ENCODE measurements at places on chromosomes 2 and 18.
A peak's percentile ranks its signal among the peaks of the same experiment; 100 is the strongest.

GRCh38 chr2:166154685-166155338, 27.0 kb upstream of the SCN1A start:
- DNase-seq = no peak

DNA sequence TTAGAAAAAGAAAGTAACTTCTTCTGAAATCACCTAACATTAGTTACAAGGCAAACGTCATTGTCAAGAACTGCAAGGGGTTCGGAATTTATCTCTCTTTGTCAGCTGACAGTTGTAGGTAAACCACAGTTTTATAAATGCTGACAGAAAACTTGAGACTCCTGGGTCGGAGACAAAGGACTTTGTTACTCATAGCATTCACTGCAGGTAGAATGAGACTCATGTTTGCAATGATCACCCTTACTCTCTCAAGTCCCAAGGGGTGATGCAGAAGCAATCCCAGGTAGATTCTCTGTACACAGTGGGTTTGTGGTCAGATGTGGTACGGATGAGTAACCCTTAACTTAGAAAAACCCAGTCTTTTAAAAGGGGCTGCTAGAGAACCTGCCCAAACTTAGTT, 757.8 kb downstream of the TRIB2 start:
- no peak for DNase-seq

DNA sequence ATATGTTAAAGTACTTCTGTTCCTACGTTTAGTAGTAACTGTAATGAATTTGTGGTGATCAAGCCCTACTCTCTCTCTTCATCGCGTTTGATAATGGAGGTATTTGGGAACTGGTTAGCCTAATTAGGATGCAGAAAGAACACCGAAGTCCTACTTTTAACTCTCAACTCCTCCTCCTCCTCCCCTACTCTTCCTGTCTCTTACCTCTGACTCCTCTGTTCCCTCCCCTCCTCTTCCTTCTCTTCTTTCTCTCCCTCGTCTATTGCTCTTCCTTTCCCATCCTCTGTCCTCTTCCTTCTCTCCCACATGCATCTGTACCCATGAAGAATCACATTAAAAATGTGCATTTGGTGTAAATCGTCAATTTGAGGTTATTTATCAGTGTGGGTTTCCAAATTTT, 57.8 kb downstream of the RMDN2 start:
- DNase-seq = no peak

- no peak for DNase-seq
These were observed 494.8 kb upstream of the KLHL29 start for GRCh38 chr2:22890132-22890531.

- DNase-seq = no peak
These were observed 159.0 kb downstream of the NUP35 start for GRCh38 chr2:183283209-183283608.

- DNase-seq = no peak
These were observed 5.0 kb downstream of the CAB39 start for GRCh38 chr2:230717600-230717999.

DNA sequence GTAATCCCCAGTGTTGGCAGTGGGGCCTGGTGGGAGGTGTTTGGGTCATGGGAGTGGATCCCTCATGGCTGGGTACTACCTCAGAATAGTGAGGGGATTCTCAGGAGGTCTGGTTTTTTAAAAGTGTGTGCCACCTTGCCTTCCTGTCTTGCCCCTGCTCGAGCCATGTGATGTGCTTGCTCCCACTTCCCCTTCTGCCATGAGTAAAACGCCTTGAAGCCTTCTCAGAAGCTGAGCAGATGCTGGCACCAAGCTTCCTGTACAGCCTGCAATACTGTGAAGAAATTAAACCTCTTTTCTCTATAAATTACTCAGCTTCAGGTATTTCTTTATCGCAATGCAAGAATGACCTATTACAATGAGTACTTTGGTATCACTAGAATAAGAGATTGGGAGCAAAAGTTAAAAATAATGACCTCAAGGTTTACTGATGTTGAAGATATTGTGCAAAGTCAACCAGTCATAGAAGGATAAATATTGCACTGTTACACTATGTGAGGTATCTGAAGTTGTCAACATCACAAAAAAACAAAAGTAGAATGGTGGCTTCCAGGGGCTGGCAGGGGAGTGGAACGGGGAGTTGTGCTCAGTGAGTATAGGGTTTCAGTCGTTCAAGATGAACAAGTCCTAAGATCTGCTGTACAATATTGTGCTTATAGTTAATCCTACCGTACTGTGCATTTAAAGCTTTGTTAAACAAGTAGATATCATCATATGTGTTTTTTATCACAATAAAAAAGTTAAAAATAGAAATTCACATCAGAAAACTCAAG, 938.3 kb upstream of the CNTNAP5 start:
- no peak for DNase-seq

DNA sequence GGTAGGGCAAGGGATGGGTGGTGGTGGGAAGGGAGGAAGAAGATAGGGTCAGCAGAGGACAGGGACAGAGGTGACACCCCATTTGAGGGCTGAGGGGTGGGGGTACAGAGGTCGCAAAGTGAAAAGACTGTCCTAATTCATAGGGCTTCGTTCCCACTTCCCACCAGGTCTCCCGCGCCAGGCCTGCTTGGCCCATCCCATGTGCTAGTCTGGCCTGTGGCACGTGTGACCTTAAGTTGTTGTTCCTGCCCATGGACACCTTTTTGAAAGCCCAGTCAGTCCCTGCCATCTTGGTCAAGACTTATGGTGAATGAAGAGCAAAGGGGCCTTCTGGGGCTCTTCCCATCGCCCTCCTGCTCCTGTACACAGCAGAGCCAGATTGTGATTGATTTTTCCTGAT, 46.2 kb downstream of the TGOLN2 start:
- DNase-seq = no peak

DNA sequence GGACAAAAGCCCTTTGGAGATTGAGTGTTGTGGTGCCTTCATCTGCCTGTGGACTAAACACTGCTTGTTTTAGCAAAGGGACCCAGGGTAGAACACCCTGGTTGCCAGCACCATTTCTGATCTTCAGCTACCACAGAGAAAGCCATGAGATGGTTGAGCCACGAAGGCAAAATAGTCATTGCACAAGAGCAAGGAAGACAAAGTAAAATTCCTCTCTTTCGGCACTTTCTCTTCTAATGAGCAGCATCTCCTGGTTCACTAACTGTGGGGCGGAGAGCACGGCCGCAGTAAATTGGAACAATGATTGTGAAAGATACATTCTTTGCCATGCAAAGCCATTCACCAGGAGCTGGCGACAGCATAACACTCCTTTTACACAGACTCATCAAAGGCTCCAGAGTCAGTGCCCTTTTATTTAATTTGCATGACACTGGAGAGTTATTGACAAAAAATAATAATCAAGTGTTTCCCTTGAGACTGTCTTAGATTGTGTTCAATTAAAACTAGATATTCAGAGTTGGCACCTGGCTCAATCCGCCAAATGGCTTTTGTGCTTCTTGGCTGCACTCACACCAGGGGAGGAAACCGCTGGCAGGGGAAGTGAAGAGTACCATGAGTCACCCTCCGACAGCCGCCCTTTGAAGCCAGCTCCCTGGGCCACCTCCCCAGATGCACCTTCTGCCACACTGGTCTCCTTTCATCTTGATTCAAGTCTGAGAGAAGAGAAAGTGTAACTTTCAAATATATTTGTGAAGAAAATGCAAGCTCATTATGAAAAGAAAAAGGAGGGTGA, 100.5 kb upstream of the MEIS1 start:
- DNase-seq = no peak

DNA sequence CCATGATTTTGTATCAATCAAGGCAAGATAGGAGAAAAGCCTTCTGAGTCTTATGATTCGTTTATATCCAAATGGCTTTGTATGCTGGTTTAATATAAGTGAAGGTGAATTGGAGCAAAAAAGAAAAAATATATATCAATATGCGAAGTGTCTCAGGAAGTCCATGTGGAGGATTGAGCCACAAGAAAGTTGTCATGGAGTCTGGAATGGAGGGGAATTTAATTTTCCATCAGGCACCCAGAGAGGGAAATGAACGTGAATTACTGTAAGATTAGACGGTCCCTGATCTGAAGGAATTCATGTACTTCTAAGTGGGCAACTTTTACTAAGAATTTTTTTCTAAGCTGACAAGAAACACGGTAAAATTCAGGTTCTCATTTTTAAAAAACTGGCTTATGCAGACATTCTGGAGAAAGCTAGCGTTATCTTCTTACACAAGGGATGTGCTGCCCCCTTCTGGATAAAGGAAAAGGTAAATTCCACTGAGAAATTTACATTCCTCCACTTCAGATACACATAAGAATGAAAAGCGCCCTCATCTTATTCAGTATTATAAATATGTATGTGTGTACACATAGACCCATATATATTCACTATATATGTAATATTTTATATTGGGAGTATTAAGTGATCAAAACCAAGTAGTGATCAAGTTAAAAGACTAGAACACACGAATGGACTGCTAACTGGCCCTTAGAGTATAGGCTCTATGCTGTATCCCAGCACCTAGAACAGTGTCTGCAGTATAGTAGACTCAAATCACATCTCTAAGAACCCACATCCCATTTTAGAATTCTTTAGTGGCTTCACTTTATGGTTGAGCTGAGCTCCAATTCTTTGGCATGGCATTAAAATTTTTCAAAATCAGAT, 289.0 kb upstream of the TFPI start:
- no peak for DNase-seq

- DNase-seq = no peak
These were observed 155.5 kb downstream of the TGIF1 start for GRCh38 chr18:3605486-3605952.

GRCh38 chr2:96409820-96410164, 74.2 kb downstream of the NCAPH start:
- DNase-seq = no peak

GRCh38 chr2:555164-555922, 121.9 kb downstream of the TMEM18 start:
- no peak for DNase-seq

DNA sequence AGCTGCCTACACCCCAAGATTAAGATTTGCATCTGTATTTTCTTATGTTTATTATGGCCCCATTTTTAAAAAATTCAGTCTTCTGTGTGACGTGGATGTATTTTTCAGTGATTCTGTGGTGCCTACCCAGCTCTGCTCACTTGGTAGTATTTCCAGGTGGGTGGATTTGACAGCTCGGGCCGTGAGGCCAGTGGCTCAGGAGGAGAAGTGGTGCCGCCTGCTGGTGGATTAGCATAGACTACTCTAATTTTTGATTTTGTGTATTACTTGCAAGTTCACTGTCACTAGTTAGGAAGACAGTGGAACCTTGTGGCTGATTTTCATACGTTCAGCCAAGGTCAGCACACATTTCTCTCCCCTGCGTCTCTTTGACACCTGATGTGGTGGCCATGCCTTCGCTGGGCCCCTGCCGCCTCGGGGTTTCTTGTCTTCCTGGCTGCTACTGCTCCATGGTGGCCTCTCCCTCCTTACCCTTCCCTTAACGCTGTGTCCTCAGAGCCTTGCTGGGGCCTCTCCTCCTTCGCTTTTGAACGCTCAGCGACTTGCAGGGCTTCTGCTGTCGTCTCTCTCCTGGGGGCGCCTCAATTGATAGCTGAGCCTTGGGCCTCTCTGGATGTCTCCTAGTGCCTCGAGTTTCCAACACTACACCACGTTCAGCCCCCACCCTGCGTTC, 89.4 kb downstream of the DGKD start:
- peak; percentile 75 for DNase-seq

DNA sequence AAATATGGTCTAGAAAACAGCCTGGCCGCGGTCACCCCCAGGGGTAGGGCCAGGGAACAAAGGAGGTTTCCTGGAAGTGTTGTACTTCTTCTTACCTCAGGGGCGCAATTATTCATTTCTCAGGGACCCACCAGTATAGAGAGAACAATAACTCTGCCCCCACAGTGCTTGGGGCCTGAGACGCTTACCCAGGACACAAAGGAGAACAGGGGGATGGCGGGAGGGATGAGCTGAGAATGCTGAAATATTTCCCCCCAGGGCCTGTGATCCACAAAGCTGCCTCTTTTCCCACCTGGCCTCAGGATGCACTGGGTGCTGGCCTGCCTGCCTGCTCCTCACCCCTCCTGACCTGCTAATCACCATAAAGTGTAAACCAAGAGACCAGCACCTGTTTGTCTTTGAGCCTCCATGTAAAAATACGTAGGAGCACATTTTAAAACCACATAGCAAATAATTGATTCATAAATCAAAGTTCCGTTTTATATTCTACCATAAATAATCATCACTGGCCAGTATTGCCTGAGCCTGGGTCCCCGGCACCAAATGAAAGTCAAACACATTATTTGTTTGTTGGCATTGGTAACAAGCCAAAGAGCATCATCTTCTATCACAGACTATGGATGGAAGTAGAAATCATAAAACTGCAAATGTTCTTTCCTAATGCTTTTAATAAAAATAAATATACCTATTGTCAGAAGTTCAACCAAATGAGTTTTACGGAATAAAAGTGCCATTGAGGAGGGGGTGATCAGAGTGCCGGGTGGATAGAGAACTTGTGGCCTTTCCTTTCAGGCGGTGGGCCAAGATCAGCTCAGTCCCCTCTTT, 67.3 kb upstream of the RMDN2 start:
- DNase-seq = no peak

- no peak for DNase-seq
These were observed 78.9 kb upstream of the STON1 start for GRCh38 chr2:48450936-48451602.

- no peak for DNase-seq
These were observed 19.1 kb downstream of the TRAK2 start for GRCh38 chr2:201432038-201432620.

GRCh38 chr2:231701456-231702373, 6.6 kb upstream of the PTMA start:
- no peak for DNase-seq

DNA sequence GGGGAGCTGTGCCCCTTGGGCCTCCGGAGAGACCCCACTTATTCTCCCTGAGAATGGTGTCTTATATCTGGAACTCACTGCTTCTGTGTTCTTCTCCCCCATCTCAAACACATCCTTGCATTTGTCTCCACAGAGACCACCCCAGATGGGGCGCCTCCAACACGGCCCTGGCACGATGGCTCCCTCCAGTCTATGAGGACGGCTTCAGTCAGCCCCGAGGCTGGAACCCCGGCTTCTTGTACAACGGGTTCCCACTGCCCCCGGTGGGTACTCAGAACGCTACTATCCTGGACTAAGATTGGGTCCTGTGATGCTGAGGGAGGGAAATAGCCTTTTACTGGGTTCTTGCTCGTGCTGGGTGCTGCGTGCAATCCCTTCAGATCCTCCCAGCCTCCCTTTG, 40.3 kb downstream of the TPO start:
- DNase-seq = no peak

DNA sequence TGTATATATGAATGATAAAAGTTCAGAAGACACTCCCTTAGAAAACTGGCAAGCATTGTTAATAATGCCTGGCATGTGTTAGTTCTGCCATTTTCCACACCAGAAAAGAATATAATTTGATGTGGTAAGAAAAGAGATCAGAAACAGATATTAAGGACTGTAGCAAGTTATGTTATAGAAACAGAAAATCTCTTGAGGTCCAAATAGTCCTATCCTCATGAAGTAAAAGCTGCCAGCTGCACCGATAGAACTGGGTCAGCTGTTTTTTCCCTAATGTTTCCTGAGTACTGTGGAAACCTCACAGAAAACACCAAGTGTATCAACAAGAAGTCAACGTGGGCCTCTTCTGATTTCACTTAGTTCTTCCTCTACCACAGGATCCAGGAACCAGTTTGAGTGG, 56.9 kb upstream of the SDC1 start:
- no peak for DNase-seq

- DNase-seq = no peak
These were observed 126.9 kb downstream of the NFATC1 start for GRCh38 chr18:79522451-79523205.

GRCh38 chr18:68725346-68725745, 10.4 kb upstream of the TMX3 start:
- no peak for DNase-seq

All from activated naive CD4-positive, alpha-beta T cell (primary cell).